ENCODE measurements at places on chromosomes 3 and 15.

DNA sequence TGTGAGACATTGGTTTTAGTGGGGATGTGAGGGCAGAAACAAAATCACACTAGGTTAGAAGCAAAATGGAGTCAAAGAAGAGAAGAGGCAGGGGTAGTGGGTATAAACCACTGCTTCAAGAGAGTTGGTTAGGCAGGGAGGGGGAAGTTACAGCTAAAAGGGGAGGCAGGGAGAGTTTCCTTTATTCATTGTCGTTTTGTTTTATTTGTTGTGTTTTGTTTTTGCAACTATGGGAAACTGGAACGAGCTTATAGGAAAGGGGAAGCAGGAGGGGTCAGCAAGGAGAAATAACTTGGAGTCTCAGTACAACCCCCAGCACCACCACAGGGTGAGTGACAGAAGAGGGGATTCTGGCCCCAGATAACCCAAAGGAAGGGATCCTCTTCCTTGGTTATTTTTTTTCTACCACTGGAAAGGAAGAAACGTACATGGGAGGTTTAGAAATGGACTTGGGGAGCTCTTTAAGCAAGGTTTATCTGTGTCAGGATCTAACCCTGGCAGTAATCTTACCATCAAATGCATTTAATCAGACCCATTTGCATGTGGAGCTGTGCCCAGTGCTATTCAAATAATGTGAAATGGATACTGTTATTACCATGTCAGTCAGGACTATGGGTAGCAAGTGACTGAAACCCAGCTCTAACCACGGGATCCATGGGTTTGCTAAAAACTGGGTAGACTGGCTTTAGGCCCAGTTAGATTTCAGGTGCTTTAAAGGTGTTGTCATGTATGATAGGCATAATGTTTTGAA is 68.7 kb downstream of the CCNL1 start:
- DNase-seq: no peak

DNA sequence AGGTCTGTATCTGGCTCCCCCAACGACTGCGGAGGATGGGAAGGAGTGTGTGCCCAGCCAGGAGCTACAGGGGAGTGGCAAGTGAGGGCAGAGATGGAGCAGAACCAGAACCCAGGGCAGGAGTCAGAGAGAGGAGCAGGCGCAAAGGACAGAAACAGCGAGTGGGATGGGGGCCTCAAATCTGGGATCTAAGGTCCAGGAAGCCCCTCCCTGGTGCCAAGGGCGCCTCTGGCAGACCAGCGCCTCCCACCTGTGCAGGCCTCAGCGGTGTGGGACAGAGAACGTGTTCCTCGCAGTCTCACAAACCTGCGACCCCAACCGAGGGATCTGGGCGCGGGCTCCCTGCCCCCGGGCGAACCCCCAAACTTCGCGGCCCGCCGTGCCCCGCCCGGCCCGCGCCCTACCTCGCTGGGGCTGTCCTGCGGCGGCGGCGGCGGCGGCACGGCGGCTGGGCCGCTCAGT is 301 bp downstream of the PCBP4 start:
- no peak for DNase-seq

DNA sequence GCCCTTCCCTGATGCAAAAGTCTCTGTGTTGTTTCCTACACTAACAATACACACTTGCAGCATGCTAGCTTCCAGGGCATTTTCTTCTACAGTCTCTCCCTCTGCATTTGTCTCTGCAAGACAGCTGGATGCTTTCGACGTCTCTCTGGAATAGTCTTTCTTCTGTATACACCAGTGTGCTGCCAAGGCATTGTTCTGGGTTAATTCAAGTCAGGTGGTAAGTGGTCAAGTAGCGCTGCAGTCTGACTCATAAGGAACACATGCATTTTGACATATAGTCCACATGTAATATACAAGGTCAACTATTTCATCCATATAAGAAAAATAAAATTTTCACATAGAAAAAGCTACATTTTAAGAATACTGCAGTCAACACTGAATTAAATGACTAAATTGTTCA is 92.7 kb downstream of the MYLK start:
- no peak for DNase-seq

DNA sequence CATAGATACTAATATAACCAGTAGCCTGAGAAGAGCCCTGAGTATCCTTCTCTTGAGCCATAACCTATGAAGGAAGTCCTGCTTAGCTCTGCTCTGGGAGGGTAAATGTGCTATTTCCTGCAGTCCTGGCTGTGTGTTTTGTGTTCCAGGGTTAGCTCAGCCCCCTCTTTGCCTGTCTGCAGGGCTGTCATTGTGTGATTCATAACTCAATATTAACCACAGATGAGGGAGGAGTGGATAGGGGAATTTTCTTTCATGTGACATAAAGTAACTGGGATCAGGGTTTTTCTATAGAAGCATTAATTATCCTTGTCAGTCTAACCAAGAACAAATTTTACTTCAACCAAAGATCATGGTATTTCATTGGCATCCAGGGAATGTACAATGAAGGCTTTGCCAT is 183.3 kb upstream of the ZBTB20 start:
- DNase-seq: no peak

GRCh38 chr3:136620436-136620835 is 131.7 kb downstream of the STAG1 start:
- DNase-seq: no peak

GRCh38 chr15:76346669-76347481 is 10.3 kb downstream of the ISL2 start:
- DNase-seq: no peak

DNA sequence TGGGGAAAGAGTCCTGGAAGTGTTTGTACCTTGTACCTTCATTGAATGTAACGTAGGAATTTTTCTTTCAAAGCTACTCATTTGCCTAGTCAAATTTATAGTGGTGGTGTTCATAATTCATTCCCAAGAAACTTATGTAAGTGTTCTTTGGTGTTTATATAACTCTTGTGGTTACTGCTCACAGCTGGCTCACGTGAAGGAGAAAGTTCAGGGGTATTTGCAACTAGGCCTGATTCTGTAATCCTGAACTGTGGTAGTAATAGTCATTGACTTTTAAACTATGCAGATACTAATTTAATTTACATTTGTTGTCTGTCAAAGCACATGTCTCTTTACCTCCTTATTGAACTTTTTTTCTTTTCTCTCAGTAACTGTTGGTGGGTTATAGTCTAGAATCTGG is 50.5 kb upstream of the TEX264 start:
- no peak for DNase-seq

GRCh38 chr15:89823836-89824606 is 9.4 kb upstream of the ANPEP start:
- DNase-seq: no peak

- DNase-seq: no peak
Measured at GRCh38 chr3:172181932-172182586, 142.7 kb downstream of the FNDC3B start.

GRCh38 chr15:71844916-71845315 is 34.6 kb downstream of the NR2E3 start:
- no peak for DNase-seq

GRCh38 chr15:45471151-45471550 is 51.4 kb downstream of the SLC30A4 start:
- DNase-seq: no peak

DNA sequence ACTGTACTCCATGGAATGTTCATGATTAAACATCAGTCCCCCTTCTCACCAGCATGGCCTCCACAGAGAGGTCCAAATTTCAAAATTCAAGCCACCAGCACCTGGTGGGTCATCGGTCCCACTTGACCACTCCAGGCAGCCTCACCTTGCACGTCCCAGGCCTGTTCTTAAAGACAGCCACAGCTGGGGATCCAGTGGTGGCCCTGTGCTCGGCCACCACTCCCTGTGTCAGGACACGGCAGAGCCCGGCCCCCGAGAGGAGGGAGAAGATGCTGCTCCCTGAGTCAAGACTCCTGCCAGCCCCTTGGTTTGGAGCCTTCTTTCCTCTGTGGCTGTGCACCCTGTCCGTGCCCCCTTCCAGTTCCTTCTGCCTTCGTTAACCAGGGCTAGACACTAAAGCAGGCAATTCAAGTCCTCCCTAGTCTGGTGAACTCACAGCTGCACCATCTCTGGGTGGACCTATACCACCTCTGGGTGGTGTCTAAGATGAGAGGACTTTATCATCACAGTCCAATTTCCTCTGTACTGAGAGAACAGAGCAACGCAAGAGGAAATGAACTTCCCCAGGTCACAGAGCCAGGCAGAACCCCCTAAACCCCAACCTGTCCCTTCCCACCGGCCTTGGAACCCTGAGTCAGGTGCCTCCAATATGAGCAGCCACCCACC is 97.1 kb downstream of the MEGF11 start:
- DNase-seq: no peak

- no peak for DNase-seq
Measured at GRCh38 chr3:10004960-10005564, 18.4 kb upstream of the EMC3 start.

DNA sequence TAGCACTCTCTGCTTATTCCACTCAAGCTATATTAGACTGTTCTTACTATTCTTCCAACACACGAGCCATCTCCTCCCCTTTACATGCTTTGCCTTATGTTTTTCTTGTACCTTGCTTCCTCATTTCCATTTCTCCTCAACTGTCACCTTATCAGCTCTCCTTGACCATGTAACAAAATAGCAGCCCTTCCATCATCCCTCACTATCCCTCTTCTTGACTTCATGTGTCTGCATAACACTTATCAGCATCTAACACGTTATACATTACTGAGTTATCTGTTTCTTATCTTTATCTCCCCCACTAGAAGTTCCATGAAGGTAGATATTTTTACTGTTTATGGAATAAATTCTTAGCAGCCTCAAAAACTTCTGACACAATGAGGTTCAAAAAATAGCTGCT is 45.3 kb downstream of the TRPM7 start:
- DNase-seq: no peak

DNA sequence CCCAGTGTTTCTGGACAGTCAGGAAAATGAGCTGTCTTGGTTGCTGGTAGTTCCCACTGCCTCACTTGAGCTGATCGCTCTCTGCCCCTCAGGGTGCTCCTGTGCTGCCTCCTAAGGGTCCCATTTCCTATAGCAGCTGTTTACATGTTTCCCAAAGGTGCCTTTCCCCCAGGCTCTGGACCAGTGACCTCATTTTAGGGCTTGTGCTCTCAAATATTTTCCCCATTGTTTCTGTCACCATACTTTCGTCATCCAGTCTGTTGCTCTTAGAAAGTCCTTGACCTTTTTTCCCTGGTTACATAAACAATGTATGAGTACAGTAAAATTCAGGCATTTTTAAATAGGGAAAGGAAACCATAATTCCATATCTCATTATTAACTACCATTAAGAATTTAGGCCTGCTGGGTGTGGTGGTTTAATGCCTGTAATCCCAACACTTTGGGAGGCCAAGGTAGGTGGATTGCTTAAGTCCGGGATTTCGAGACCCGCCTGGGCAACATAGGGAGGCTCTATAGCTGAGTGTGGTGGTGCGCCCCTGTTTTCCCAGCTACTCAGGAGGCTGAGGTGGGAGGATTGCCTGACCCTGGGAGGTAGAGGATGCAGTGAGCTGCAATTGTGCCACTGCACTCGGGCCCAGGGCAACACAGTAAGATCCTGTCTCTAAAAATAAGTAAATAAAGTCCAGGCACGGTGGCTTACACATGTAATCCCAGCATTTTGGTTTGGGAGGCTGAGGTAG is 11.7 kb downstream of the RAD54L2 start:
- no peak for DNase-seq

DNA sequence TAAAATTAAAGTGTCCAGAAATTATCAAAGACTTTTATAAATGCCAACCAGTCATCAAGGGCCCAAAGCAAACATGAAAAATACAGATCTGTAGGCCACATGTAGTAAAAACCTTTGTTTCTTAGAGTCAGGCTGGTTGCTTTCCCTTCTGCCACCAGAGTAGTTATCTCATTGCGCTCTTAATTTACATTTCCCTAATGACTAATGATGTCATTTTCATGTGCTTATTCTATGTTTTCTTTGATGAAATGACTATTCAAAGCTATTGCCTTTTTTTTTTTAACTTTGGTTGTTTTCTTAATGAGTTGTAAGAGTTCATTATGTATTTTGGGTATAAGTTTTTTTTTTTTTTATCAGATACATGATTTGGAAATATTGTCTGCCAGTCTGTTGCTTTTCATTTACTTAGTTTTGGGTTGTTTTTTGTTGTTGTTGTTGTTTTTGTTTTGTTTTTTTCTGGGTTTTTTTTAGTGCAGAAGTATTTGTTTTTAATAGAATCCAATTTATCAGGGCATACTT is 140.6 kb downstream of the HCN4 start:
- no peak for DNase-seq

GRCh38 chr15:39777496-39777895 is 5.1 kb downstream of the FSIP1 start:
- DNase-seq: no peak

DNA sequence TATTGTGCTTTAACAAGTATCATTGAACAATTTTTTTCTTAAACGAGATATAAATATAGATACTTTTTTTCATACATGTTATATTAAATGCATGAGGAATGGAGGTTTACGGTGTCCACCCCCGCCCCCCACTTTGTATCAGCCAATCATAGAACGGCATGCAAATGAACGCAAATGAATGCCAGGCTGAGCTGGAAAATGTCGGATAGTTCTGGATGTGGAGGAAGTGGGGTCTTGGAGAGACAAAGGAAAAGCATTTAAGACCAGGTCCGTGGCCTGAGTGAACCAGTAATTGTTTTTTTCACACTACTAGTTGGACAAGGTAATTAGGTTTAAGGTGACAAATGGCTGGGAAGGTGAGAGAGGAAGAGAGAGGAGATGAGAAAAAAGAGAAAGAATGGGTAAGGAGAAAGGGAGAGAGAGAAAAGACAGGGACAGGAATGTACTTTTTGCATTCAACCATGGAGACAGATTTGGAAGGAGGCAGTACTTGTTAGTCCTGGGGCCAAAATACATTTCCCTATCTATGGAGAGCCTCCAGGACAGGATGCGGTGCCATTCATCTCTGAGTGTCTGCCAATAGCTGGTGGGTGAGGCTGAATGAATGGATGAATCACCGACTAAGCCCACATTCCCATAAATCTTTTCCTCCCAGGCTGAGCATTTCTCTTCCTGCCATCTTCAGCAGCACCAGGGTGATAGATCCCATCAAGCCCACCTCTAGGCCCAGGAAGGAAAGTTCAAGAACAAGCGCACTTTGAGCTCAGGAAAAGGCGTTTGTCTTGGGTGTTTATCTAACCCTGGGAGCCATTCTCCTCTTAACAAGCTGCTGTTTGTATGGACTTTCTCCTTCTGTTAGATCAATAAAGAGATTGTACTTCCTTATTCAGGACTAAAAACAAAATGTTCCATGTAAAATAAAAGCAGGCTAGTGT is 1.4 kb upstream of the RAD18 start:
- no peak for DNase-seq

DNA sequence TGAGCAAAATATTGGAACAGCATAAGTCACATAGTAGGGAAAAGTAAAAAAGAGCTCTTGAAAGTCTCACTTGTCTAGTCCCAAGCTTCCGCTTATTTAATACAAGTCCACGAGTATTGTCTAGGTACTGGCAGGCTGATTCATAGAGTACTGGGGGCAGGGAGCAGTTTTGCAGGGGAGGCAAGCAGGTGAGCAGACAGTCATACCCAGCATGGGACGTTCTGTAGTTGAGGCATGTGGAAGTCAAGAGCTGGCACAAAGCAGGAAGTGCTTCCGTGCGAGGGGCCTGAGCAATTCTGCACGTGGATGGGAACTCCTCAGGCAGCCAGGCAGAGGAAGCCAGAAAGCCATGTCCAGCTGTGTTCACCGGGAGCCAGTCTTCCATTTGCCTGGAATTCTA is 287.6 kb downstream of the EPHB1 start:
- no peak for DNase-seq

- DNase-seq: no peak
Measured at GRCh38 chr15:70625438-70625837, 137.9 kb downstream of the UACA start.

All from CD4-positive, alpha-beta T cell treated with Interleukin-6 at 100 ng/mL for 8 hours (primary cell).